Large intestine (tissue), 12 donors: ENCODE measurements at places on chromosomes 11 and 22. TPM values are rescaled to one million over a fixed set of nuclear protein-coding genes. Genes with fewer than 3 reads are reported as not detected.

Gene ELFN2
- 0.27 TPM for polyA plus RNA-seq

Gene OR2AT4
- 3.2 TPM for polyA plus RNA-seq

Gene CDC42EP2
- 10.5 TPM for polyA plus RNA-seq

GRCh38 chr11:353179-353873, 16.0 kb upstream of the B4GALNT4 start:
- peak; percentile 71 for DNase-seq

DNA sequence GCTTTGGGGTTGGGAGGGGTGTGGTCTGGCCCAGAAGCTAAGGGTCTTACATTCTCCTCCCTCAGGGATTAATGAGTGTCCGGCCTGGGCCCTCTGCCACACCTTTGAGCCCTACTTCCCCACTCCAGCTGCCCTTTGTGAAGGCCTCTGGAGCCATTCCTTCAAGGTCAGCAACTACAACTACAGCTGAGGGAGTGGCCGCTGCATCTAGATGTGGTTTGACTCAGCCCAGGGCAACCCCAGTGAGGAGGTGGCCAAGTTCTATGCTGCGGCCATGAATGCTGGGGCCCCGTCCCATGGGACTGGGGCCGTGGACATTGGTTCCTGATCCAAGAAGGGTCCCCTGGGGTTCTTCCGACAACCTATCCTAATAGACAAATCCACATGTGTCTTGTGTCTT, 14.3 kb upstream of the FOLR1 start:
- no peak for DNase-seq

DNA sequence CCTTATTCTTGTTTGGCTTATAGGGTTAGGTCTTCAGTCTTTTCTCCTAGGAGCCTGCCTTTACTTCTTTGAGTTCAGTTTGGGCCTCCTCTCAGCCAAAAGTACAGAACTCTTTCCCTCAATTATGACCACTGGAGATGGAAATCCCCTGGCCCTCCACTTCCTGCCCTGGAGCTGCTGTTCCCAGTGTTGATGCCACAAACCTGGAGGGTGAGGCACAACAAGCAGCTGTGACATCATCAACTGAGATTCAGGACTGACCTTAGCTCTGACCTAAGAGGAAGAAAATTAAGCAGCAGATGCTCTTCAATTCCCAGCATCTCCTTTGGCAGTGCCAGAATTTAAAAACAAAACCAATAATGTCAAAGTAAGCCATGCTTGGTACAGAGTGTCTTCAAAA, 3.0 kb downstream of the ABTB2 start:
- no peak for DNase-seq

GRCh38 chr11:58497951-58498350, 10.0 kb downstream of the OR5B21 start:
- DNase-seq, result no peak

DNA sequence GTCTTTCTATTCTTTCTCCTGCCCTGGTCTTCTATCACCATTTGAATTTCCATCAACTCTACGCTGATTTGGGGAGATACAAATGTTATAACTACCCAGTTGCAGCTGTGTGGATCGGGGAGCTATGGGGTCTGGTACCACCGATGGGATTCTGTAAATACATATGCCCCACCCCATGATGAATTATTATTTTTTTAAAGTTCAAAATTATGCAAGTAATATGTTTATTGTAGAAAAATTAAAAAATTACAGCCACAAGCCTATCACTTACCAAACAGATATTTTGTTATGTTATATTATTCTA, 52.4 kb upstream of the CLMP start:
- no peak for DNase-seq
